IMR-90 (cell line): ENCODE measurements at places on chromosomes 11 and 22. TPM values are rescaled to one million over a fixed set of nuclear protein-coding genes. Genes with fewer than 3 reads are reported as not detected.

The NXPE1 gene
- total RNA-seq, result not detected in 2 replicates

DNA sequence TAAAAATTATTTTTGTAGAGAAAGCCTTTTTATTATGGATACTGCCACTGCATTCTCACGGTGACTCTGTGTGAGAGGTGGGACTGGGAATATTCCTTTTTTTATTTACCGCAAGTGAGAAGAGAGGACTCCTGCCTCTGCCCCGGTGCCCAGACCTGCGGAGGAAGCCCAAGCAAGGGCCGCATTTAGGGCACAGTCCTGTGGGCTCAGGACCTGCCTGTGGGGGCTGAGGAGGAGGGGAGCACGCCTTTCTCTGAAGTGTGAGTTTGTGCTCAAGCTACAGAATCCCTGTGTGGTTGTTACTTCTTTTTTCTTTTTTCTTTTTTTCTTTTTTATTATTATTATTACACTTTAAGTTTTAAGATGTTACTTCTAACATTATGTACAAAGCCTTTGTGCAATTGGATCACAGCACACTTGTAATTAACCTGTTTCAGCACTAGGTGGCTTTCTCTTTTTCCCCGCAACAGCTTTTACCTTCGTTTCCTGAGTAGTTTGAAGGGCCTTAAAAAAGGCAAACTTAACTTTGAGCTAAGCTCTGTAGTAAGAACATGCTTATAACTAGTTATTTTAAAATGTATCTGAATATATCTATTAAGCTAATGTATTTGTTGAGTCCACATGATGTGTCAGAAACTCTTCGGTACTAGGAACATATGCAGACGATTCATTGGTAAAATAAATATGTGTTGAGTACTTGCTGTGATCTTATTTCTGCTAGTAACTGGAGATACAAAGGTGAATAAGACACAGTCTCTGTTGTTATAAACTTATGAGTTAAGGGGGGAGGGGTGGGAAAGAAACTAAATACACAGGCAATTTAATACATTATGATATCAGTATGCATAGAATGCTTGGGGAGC lies 18.3 kb downstream of the AMOTL1 start:
- no peak overlapping the region for H3K27ac ChIP-seq
- H3K4me1 ChIP-seq, result peaks cover 29% of the 10 kb centered on the region
- peak; percentile 59 for DNase-seq
- no peaks in the 10 kb centered on the region for H3K36me3 ChIP-seq

DNA sequence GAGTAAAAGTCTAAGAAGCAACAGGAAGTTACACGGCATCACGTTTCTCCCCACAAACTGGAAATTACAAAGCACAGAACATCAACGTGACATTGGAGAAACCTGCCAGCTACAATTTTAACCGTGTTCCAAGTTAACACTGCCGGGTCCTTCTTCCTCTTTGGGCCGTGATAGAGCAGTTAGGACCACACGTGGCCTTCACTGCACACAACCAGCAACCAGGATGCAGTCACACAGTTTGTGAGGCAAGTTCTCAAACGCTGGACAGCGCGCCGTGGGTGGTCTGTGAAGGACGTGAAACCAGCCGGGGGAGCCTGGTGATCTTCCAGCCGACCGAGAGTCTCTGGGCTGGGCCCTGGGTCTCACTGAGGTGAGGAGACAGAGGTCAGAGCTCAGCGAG lies 14.6 kb downstream of the C11orf21 start:
- H3K36me3 ChIP-seq, result no peaks in the 10 kb centered on the region
- H3K4me1 ChIP-seq, result no peaks in the 10 kb centered on the region
- DNase-seq, result no peak
- no peak overlapping the region for H3K4me3 ChIP-seq
- no peak overlapping the region for H3K27ac ChIP-seq

- H3K4me1 ChIP-seq, result 0 out of 2 replicates have a peak, but pooled peaks cover 1% of the 10 kb centered on the region
- H3K36me3 ChIP-seq, result no peaks in the 10 kb centered on the region
- DNase-seq, result no peak
Measured at GRCh38 chr11:22458161-22458560, 120.0 kb downstream of the SLC17A6 start.

DNA sequence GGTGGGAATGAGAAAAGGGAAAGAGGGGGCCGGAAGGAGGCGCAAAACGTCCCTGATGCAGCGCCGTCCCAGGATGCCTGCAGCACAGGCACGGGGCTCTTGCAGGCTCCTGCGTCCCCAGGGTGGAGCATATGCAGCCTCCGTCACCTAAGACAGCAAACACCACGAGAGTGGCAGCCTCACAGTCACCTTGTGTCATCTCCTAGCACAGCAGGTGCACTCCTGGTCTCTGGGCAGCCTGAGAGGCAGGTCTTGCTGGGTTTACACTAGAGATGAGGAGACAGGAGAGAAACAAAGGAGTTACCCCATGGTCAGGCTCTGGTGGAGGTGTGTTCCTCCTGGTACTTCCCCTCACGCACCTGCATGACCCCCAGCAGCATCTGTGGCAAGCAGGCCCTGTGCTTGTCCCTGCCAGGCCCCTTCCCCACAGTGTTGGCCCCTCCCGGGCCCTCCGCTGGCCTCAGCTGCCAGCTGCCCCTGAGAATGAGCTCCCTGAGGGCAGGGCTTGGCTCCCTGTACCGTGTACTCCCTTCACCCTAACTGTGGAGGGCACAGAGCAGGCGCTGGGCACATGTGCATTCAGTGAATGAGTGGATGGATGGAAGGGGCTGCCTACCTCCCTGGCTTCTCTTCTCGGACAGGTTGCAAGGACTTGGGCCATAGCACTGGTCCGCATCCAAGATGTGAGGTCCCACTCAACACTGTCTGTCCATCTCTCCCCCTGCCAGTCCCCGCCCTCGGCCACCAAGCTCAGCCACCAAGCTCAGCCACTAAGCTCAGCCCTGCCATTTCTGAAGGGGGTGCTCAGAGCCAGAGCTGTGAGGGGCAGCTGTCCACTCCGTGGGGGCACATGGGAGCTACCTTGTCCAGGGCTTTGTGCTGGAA lies 988.6 kb downstream of the BRD1 start:
- H3K36me3 ChIP-seq, result no peaks in the 10 kb centered on the region
- H3K4me1 ChIP-seq, result no peaks in the 10 kb centered on the region
- DNase-seq, result no peak
- no peak overlapping the region for H3K4me3 ChIP-seq
- H3K27me3 ChIP-seq, result no peaks in the 10 kb centered on the region

- peak overlapping the region; percentile 31 for H3K4me3 ChIP-seq
- H3K4me1 ChIP-seq, result peaks cover 22% of the 10 kb centered on the region
- peak; percentile 64 for DNase-seq
- peak overlapping the region; percentile 93 for H3K27ac ChIP-seq
Measured at GRCh38 chr11:67277231-67277961, 11.1 kb downstream of the GRK2 start.

DNA sequence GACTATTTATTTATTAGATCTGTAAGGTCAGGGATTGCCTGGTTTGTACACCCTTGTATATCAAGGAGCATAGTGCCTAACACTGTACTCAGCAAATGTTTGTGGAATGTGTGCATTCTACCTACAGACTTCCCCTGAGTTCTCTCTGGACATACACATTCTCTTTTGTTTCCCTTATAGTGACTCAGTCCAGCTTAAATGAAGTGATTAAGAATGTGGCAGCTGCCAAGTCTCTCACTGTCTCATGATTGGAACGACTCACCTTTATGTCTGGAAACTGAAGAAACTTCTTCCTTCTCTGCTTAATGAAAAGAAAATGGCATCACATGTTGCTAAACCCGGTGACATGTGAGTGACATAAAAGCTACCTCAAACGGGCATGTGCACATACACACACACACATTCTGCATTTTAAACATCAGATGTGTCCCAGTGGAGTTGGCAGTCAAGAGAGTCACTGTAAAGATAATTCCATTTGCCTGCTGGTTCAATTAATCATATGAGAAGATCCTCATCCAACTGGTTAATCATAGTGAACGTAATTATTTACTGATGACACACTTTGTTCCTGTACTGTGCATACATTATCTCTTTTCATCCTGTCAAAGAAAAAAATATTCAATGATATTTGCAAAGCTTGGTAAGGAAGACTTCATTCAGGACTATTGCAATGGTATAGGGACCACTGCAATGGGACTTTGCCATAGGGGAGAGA lies 42.8 kb downstream of the GLYAT start:
- DNase-seq, result peak; percentile 15
- H3K27me3 ChIP-seq, result no peaks in the 10 kb centered on the region
- no peak overlapping the region for H3K27ac ChIP-seq
- no peaks in the 10 kb centered on the region for H3K4me1 ChIP-seq
- H3K4me3 ChIP-seq, result no peak overlapping the region
- H3K36me3 ChIP-seq, result no peaks in the 10 kb centered on the region

DNA sequence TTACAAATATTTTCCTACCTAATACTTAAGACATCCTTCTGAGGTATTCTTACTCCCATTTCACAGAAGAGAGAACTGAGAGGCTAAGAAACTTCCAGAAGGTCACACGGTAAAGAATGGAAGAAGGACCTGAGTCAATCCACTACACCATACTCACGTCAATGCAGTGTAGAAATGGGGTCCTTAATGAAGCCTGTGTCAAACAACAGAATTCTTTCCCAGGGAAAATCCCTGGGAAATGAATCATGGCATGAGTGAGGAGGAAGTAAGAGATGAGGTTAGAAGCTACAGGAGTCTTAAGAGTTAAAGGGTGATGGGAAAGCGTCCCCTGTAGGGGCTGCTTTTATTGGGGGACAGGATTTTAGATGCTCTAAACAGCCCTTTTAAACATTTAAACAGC lies 147.9 kb downstream of the C11orf91 start:
- no peaks in the 10 kb centered on the region for H3K27me3 ChIP-seq
- H3K4me3 ChIP-seq, result no peak overlapping the region
- DNase-seq, result peak; percentile 76
- no peaks in the 10 kb centered on the region for H3K36me3 ChIP-seq
- H3K4me1 ChIP-seq, result peaks cover 10% of the 10 kb centered on the region; the same call in 1 of the 2 replicates
